Hypothalamus (tissue), 51 donors: ENCODE measurements at places on chromosomes 2 and 18.

GRCh38 chr18:43887491-43887890 is 610.2 kb upstream of the SYT4 start:
- no peak for DNase-seq

GRCh38 chr18:46756025-46756558 is 761 bp downstream of the ST8SIA5 start:
- DNase-seq, result no peak

DNA sequence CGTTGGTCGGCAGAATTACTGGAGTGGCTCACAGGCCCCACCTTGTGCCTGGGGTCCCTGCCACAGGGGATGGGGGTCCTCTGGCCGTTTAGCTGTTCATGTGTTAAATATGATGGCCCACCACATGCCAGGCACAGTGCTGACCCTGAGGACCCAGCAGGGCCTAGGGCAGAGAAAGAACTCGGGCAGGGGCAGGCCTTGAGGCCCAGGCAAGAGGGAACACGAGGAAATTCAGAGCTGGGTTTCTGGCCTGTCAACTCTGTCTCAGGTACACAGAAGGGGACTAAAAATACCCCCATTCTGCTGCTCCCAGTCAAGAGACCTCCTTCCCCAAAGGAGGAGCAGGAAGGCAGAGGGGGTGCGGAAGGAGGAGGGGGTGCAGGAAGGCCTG is 66.2 kb downstream of the DNMT3A start:
- no peak for DNase-seq

GRCh38 chr2:48607307-48608014 is 10.2 kb upstream of the GTF2A1L start:
- no peak for DNase-seq

DNA sequence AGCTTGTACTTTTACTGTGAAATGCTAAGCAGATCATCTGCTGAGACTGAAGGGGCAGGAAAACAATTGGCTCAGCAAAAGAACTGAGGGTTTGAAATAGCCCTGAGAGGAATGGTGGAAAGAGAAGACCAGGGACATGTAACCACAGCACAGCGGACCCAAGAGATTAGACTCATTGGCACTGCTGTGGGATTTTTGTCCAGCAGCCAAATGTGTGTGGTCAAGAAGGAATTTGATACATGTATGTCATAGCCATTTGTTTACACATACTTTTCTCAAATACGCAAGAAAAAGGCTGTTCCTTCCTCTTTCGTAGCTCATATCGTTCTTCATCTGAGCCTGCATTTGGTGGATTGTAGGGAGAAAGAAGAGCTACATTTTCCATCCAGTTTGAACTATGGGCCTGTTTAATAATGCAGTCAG is 73.8 kb downstream of the TRABD2A start:
- DNase-seq, result no peak
